Psoas muscle (tissue), 8 donors: ENCODE measurements at places on chromosomes 1 and 21.

- no peak for DNase-seq
Observed at GRCh38 chr1:27383039-27383605, at the start of gene CD164L2. Gene CD164L2 (minus strand): TSS chr1:27383333. CDS start chr1:27383239, 94 bp downstream.

DNA sequence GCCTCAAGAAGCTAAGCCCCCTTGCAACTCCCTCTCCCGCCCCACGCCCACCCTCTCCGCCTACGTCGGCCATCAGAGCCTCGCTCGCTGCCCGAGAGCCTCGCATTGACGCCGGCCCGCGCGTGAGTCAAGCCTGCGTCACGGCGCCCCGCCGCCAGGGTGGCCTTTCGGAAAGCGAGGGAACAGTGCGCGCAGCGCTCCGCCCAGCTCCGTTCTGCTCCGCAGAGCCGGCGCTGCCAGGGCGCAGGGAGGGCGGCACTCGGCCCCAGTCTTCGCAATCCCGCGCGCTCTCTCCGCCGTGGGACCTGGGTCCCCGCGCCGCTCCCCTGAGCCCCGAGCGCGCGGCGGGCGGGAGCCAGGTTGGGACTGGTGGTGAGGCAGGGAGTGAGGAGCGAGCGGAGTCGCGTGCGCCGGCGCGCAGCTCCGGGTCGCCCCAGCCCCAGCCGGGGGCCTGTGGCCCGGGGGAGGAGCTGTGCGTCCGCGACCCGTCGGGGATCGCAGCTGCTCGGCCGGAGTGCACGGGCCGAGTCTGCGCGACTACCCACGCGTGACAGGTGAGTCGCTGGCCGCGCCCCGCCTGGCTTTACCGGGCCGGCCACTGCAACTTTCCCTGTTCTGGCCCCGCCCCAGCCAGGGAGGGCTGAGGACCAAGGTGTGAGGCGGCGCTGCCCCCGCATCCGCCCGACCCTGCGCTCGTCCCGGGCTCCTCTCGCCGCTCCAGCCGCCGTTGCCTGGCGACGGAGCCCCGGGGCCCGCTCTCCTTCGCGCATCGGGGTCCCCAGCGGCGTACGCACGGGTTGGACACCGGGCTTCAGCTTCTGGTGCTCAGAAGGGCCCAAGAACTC is at the start of gene SLC6A17:
SLC6A17 (plus strand) TSS at position 165 of the 845 bp plus-strand sequence. CDS start 16,436 bp downstream, outside the sequence.
- peak; percentile 29 for DNase-seq

DNA sequence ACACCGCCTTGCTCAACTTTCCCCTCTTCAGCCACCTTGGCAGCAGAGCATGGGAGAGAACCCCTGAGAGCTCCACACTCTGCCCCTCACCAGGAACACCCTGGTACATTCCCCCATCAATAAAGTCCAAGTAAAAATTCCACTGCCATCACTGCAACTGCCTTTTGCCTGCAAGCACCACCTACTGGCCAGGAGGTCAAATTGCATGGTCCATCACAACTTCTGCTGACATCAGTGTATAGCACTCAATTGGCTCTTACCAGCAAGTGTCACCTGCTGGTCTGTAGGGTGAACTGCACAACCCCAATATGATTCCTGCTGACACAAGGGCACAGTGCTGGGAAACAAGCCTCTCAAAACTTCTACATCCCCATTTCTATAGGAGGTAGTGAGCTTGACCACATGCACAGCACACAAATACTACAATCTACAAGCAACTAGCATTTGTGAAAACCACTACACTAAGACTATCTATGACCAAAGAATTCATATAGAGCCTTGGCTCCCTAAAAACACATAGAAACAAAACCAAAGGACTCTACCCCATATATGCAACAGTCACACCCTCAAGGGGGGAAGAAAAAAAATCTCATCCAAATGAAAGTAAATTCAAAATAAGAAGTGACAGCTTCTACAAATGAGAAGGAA is 69.2 kb downstream of the FASLG start:
- no peak for DNase-seq

DNA sequence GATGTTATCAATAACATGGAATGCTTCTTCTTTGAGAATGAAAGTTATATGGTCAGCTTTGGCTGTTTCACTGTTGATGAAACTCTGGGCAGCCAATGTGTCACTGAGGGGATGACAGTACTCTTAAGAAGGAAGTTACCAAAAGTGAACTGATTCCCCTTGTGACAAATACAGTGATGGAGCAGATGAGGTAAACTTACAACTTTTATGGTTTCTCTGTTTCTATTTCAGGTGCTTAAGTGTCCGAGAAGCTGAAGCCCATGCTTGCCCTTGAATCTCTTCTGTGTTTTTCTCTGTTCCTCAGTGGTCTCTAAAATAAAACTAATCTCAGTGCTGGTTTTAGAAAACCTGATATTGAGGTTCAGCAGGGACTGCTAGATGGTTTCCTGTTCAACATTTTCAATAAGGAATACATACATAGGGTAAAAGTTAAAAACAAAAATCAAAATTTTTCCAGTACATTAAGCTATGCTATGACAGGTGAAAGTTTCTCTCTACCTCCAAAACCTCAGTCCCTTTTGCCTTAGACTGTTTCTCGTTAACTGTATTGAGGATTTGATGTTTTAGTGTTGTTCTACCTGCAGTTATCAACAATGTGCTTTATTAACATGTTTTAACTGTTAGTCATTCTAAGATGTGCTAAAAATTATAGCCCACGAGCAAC is 454.4 kb upstream of the ADGRL4 start:
- no peak for DNase-seq
